ENCODE measurements at places on chromosomes 13 and 19. TPM values are rescaled to one million over a fixed set of nuclear protein-coding genes. Genes with fewer than 3 reads are reported as not detected.

ZNF230 gene
- total RNA-seq, result 5.3 TPM

CGB7 gene
- total RNA-seq, result not detected

ACP7 gene
- total RNA-seq, result not detected

ZNF441 gene
- 7.4 TPM for total RNA-seq

OR7C1 gene
- total RNA-seq, result not detected

HSD17B14 gene
- 0.82 TPM for total RNA-seq

METTL21C gene
- total RNA-seq, result not detected

TEKTIP1 gene
- 5.7 TPM for total RNA-seq

OSCAR gene
- 0.23 TPM for total RNA-seq

Measured in activated naive CD4-positive, alpha-beta T cell treated with anti-CD3 and anti-CD28 coated beads, Interleukin-2, amount 10 ng/mL, durations not matched to agents 5 hours and 36 hours (primary cell).